ENCODE measurements at places on chromosomes 5 and 9.

- no peak for DNase-seq
These were observed 37.1 kb downstream of the MAP3K1 start for GRCh38 chr5:56852228-56853000.

DNA sequence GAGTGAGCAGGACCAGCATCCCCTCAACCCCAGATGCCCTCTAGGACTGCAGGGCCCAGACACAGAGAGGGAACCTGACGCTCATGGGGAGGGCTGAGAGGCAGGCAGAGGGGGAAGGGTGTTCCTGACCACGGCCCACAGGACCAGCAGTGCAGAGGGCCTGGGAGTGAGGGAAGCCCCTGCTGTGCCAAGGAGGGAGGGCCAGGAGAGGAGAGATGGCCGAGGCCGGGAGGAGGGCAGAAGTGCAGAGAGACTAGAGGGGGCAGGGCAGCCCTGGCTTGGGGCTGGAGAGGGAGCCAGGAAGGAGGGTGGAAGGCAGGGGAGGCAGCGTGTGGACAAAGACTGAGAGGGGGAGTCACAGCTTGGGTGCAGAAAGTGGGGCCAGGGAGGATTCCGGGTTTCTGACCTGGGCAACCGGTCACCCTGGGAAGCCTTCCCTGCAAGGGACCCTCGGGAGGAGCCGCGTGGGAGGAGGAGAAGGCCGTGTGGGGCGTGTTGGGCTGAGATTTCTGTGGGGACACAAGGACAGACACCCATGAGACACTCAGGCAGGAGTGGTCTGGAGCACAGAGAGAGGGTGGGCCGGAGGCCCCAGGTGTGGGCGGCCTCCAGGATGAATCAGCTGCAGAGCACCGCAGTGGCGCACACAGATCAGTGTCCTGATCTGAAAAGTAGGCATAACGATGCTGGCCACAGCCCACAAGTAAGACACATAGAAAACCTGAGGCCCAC is 117.5 kb downstream of the ADAMTS2 start:
- DNase-seq, result no peak

DNA sequence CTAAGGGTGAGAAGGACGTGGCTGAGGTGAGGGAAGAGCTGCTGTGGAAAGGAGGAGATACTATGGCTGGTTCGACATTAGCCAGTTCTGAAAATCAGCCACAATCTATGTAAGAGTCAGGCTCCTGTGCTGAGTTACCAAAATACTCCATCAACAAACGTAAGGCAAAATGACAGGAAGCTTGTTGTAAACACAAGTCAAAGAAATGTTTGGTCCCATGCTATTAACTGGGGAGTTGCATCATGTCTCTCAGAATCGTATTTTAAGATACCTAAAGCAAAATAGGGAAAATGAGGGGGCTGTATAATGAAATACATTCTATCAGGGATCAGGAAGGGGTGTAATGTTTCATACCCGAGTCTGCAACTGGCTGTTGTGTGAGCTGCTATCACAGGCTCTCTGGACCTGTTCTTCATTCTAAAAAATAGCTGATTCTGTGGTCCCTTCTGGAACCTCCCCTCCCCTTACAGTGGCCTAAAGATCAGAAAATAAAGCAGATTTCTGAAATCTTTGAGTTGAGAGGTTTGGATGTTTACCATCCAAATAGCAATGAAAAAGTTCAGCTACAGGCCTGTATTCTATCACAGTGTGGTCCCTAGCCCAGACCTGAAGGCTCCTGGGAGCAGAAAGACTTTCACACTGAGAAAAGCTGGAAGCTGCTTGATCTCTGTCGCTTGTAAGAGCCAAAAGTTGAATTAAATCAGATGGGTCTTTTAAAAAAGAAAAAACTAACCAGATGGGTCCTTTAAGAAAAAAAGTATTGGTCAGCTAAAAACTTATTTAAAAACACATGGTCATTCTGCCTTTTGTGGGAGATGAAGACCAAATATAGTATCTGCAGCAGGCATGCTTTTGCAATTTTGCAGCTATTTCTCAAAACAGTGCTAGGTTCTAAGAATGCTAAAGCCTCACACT is 97.8 kb upstream of the SMC5 start:
- no peak for DNase-seq

GRCh38 chr5:116495786-116496357 is 78.8 kb downstream of the SEMA6A start:
- no peak for DNase-seq

DNA sequence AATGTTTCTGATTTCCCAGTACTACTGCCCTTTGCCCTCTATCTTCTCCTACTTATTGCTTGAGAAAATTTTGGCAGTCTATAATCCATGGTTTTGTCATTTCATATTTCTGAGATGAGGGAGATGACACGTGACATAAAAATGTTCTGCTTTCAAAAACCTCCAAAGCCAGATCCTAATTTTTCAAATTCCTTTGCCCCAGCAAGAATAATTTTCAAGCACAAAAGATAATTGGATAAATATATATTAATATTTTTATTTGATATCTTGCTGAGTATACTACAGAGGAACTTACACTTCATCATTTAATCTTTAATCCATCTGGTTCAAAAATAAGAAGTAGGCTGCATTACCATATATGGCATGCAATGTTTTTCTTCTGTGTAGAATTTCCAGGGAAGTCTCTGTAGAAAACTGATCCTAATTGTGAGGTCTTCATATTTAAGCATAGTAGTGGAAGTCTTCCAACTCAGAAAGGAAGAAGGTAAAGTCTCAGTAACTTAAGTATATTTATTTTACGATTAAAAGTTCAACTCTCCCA is 1738.8 kb downstream of the EFNA5 start:
- no peak for DNase-seq

DNA sequence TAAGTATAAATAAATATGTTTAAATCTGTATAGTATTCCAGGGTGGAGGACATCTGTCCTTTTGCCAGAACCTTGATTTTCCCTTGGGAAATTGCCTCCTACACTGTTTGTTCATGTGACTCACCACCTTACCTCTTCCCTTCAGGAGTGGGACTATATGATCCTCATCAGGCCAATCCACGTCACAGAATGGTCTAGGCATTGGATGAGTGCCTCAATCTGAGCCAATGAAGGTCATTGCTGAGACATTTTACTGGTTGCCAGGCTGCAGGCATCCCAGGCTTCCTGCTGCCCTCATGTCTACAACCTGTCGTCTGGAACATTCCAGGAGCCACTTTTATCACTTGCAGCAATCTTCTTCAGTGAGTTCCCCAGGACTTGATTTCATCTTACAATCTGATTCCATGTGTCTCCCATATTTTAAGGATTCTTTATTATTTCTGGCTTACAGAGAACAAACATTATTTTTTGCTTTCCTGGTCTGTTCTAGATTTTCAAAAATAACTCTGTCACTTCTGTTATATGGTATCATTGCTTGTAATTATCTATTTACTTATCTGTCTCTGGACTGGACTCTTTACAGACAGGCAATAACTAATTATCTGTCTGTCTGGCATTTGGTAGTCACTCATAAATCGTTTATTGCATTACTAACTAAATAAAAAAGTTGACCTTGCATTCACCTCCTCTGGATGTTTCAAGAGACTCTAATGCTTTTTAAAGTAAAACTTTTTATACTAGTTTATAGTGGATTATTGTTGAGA is 107.3 kb upstream of the APC start:
- DNase-seq, result no peak

- peak; percentile 61 for DNase-seq
These were observed 22.6 kb upstream of the RAPGEF1 start for GRCh38 chr9:131762356-131762932.

- no peak for DNase-seq
These were observed 156.2 kb upstream of the NR3C1 start for GRCh38 chr5:143559586-143560109.

DNA sequence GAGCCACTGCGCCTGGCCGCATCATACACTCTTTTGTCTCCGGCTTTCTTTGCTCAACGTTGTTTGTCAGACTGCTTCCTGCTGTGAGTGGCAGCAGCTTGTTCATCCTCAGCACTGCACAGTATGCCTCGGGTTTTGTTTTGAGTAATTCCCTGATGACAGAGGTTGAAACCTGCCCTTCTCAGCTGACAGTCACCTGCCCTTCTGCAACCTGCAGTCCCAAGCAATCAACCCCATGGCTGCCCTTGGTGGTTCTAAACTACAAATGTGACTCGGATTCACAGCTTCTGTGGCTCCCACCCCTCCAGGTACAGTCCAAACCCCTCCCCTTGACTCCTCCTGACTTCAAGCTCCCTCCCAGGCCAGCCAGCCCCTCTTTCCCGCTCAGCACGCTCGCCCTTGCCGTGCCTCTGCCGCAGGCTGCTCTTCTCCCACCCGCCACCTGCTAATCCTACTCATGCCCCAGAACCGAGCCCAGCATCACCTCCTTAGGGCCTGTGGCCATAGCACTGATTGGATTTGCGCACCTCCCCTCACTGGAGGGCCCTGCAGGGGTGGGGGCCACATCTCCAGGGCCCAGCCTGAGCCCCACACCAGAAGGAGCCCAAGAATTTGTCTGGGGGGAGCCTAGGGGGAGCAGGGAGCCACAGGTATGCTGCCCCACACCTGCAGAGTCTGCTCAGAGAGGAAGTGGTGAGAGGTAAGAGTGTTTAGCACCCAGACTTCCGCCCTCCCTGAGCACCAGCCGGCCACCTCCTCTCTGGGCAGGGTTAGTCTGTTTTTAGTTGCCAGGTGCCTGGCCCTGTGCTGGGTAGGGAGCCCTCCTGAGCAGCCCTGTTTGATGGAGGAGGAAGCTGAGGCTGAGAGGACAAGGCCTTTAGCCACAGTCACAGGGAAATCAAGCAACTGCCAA is 10.1 kb downstream of the EEIG1 start:
- DNase-seq, result no peak

DNA sequence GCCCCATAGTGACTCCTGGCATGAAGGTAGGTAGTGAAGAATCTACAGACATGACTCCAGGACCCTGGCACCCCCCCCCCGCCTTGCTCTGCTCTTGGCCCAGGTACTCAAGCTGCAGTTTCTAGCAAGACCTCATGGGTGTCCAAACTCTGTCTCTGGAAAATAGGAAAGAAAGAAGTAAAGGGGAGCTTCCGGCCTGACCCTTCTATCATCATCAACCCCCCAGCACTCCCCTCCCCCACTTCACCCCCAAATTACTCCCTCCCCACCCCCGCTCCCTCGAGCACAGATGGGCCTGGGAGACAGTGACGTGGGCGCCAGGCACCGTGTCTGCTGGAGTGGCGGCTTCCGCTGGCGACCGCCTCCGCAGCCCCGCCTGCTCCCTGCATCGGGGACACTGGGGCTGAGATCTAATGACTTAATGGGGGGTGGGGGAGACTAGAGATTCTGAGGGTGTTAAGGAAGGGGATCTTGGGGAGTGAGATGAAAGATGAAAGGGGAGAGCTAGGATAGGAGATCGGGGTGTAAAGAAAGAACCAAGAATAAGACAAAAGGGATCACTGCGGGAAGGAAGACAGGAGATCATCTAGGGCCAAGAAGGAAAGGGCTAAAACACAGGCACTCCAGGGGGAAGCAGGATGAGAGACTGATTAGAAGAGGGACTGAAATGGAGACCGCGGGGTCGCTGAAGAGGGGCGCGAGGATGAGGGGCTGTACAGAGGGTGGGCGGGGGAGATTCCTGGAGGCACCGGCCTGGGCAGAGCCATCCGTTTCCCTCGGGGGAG is 1.1 kb upstream of the DNAJB5 start:
- no peak for DNase-seq

DNA sequence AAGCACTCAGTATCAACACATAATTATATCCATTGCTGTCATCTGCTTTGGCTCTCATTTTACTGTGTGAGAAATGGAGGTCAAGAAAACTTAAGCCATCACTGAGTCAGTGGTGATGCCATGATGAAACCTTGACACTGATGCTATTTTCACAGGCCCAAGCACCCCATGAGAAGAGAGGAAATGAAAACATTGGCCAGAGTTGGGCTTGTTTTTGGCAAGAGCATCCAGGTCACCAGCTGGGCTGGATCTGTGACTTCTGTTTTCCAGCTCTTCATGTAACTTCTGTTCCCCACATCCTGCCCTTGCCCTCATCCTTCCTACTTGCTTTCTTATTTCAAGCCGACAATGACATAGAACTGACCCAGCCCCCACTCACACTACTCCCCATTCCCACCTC is 10.0 kb downstream of the LCP2 start:
- no peak for DNase-seq

- DNase-seq, result no peak
These were observed 495.3 kb upstream of the NMUR2 start for GRCh38 chr5:152900332-152900731.

GRCh38 chr9:133058550-133059320 is 3.0 kb upstream of the CEL start:
- no peak for DNase-seq

DNA sequence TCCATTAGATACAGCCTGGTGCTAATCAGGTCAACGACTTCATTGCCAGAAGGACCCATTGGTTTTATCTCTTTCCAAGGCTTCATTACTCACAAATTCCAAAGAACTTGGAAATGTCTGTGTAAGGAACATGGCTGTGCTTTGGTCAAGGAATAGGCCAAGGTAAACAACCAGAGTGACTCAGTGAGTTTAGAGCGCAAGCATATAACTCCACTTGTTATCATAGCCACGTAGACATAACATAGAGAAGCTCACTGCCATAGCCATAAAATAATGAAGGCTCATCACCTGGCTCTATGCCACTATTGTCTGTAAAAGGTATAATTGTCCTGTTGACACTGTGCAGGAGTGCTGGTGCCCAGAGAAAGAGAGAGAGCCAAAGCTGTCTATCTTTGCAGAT is 139.3 kb upstream of the PLCXD3 start:
- no peak for DNase-seq

- no peak for DNase-seq
These were observed 191.8 kb downstream of the TMEM38B start for GRCh38 chr9:105886136-105886535.

- no peak for DNase-seq
These were observed 150.9 kb upstream of the PLCXD3 start for GRCh38 chr5:41661254-41661653.

DNA sequence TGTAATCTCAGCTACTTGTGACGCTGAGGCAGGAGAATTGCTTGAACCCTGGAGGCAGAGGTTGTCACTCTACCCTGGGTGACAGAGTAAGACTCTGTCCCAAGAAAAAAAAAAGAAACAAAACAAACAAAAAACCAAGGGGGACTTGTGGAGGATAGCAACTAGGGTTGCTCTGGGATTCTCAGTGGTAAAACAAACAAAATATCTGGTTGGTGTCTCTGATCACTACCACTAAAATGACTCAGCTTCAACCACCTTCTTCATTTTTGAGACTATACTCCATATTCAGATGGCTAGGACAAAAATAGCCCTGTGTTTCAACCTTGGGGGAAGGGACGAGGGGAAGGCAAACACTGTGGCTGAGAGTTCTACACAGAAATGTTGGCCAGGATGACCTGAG is 110.3 kb downstream of the ARRDC3 start:
- DNase-seq, result no peak

DNA sequence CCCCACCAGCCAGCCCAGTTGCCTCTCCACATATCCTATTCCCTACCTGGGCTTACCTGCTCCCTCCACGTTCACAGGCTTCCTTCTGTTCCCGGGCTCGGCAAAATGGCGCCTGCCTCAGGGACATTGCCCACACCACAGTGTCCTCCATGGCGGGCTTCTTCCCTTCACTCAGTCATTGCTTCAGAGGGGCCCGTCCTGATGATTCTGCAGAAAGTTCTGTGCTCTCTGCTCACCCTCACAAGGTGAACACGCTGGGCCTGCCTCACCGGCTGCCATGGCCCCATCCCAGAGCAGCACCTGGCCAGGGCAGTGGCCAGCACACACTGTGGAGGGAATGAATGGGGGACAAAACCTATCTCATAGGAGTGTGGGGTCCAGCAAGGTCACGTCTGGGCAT is 313.0 kb downstream of the GADD45G start:
- DNase-seq, result no peak

- no peak for DNase-seq
These were observed 56.4 kb upstream of the GOLPH3 start for GRCh38 chr5:32230356-32231099.

- no peak for DNase-seq
These were observed 473.3 kb upstream of the ZNF608 start for GRCh38 chr5:125219710-125220109.

All from NCI-H1105 (cell line).